Ascending aorta (tissue), 2 donors: ENCODE measurements at places on chromosomes 5 and 9.

GRCh38 chr9:132797861-132798659, 80.0 kb downstream of the AK8 start:
- DNase-seq: no peak

- no peak for DNase-seq
Observed at GRCh38 chr5:134969166-134969565, 1.5 kb downstream of the CATSPER3 start.

GRCh38 chr5:33321026-33321425, 119.7 kb upstream of the TARS1 start:
- DNase-seq: no peak

- DNase-seq: no peak
Observed at GRCh38 chr9:128151309-128152132, 2.3 kb downstream of the LCN2 start.

DNA sequence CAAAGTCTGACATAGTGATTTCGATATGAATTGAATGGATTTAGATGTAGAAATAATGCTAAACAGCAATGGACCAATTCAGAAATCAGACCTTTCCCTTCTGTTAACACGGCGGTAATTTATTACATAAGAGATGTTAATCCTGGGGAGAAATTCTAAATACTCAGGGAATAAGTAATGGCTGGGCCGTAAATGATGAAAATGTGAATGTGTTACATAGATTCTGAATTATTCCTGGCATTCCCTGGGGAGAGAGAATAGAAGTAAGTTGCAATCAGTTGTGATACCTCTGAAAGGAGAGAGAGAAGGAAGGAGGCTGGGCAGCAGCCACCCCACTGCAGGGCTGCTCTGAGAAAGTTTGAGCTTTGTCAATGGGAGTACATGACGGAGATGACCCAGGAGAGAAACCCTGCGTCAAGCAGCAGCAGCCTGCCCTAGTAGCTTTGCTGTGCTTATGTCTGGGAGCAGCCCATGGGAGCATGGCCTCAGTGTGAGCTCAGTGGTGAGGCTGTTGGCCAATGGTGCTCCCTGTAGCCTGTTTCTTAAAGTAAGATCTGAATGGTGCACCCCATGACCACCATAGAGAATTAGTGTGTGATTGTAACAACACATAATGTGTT, 420.1 kb downstream of the MTRR start:
- no peak for DNase-seq

DNA sequence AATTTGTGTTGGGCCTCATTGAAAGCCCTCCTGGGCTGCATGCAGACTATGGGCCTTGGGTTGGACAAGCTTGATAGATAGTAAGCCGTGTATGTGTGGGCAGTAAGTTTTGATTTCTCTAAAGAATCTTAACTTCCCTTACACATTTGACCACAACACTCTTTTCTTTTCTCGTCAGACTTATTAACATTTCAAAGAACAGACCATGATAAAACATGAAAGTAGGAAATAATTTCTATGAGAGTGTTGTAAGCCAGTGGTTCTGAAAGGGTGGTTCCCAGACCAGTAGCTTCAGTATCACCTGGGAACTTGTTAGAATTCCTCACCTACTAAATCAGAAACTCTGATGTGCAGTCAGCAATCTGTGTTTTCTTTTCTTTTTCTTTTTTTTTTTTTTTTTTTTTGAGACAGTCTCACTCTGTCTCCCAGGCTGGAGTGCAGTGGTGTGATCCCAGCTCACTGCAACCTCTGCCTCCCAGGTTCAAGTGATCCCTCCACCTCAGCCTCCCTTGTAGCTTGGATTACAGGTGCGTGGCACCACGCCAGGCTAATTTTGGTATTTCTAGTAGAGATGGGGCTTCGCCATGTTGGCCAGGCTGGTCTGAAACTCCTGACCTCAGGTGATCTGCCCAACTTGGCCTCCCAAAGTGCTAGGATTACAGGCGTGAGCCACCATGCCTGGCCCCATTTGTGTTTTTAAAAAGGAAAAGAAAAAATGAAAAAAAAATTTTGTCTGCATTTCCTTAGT, 20.0 kb upstream of the GCNT1 start:
- no peak for DNase-seq

DNA sequence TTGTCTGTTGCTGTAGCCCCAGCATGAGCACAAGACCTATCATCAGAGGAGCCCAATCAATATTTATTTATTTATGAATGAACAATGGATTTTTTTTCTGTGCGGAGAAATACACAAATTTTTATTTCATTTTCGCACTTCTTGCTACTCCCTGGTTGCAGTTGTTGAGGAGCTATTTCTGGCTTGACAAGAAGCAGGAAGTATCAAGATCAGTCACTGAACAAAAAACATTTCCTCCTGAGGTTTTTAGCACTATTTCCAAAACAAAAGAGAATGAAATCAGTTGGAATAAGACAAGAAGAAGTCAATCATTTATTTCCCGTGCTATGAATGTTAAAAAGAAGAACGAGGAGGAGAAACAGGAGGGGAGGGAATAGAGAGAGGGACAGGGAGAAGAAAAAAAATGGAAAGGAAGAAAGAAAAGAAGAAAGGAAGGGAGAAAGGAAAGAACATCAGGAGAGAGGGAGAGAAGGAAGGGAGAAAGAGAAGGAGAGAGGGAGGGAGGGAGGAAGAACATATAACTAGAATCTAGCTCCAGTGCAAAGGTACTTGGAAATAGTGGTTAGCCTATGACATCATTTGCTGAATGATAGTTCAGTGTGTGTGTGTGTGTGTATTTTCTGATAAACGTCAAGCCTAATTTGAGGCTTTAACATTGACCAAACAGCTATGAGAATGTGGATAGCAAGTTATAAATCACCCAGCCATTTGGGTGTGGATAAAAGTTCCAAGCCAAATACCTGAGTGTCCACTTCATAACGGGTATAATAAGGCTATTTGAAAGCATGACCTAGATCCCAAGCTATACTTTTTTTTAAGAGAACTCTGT, 586.0 kb downstream of the EBF1 start:
- no peak for DNase-seq

DNA sequence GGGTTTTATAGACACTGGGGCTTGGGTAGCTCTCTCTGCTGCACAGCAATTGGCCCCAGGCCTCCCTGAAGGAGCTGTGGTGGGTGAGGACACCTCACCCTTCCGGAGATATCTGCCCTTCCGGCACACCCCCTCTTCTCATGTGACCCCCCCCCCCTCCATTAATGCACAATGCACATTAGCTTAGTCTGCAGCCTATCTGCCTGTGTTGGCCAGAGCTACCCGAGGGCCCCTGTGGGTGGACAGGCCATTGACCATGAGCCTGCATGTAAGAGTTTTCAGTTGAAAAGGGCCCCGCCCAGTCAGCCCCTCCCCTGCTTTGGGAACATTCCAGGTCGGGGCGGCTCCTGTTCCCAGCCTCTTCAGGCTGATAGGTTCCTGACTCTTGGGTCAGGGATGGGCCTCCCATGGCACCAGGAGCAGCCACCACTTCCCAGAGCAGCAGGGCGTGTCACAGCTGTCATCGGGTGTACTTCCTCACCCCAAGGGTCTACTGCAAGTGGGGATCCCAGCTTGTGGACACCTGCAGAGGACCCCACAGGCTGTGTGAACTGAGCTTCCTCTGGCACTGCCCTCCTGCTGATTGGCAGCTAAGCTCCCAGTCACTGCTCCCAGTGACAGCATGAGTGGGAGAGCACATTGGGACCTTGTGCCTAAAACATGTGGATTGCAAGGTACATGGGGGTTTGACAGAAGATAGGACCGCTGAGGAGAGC, 17.8 kb downstream of the PHF2 start:
- no peak for DNase-seq

- no peak for DNase-seq
Observed at GRCh38 chr5:145316282-145316681, 518.9 kb downstream of the PRELID2 start.

DNA sequence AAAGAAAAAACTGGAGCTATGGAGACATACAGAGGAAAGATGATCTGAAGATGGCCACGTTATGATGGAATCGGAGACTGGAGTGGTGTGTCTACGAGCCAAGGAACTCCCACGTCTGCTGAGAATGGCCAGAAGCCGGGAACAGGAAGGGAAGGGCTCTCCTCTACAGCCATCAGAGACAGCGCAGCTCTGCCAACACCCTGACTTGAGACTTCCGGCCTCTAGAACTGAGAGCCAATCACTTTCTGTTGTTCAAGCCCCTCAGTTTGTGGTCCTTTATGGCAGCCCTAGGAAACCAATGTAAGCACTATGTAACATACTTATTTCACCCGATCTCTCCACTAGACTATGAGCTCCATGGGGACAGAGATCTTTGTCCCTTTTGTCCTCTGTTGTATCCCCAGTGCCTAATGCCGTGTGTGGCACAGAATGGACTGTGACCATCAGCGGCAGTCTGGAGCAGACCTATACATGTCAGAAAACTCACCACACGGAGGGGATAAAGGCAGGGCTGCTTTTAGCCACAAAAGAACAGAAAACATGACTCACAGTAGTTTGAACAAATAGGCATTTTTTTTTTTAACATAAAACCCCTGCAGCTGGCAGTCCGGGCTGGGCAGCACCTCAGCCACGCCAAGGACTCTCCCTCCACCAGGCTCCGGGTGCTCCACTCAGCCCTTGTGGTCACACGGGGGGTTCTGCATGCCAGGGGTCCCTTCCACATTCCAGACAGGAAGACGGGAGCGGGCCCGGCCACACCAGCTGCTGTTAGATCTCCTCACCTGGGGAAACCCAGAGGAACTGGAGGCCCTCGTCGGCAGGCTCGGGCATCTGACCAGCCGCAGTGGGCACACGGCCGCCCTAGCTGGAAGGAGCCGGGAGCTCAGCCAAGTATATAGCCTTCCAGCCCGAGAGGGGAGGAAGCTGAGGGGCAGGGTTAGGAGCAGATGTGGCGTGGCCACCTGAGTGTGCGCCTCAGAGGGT, 16.1 kb upstream of the MXD3 start:
- no peak for DNase-seq

DNA sequence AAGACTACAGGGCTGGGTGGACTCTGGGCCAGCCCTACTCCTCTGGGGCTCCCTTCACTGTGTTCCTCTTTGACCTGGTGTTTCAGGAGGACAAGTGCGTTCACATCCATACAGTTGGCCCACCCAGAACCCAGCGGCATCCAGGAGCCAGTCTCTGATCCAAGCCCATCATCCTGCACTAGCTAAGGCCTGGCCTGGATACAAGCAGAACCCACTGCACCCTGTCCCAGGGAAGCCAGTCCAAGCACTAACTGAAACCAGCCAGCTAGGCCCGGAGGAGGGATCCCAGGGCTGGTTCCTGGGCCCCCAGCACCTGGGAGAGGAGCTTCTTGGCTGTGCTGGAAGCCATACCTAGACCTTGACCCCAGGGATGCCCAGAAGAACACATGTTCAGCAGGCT, 4.1 kb upstream of the GBGT1 start:
- no peak for DNase-seq

DNA sequence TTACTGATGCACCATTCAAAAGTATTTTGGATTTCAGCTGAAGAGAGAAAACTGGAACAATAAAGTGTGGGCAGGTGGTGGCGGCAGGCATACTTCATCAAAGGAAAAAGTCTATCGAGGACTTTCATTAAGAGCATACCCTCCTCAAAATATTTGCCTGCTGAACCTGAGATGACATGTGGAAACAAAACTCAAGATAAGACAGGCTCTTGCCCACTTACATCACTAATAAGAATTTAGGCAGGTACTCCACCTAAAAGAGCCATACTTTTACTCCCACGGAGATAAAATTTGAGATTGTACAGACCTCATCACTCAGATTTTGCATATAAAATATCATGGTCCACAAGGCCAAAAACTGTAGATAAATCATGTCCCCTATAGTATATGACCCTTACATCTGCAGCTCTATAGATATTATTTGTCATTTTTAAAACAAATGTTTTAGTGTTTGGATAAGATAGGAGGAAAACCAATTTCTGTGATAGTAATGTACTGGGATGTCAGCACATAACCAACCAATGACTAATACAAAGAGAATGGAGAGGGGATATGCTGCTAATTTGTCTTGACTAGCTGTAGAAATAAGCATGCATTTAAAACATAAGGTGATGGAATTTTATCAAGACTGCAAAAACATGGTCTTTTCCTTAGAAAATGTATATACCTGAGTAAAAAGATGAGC, 730.6 kb upstream of the ZNF608 start:
- DNase-seq: no peak

GRCh38 chr5:88876714-88877113, 6.3 kb downstream of the MEF2C start:
- no peak for DNase-seq

DNA sequence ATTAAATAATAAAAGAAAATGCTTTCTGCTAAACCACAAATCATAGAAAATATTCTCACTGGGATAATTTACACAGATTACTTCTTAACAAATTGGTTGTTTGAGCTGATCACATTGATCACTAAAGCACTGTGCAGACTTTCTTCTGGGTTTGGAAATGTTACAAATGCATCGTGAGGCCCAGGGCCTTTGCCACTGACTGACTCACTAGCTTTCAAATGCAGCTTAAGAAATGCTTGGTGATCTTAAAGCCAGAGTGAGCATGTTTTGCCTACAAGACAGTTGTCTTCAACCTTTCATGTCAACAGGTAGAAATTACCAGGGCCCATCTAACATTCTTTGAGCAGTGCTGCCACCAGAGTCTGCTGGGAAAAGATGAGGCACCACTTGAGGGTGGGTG, 252.3 kb upstream of the ADRA1B start:
- DNase-seq: no peak

DNA sequence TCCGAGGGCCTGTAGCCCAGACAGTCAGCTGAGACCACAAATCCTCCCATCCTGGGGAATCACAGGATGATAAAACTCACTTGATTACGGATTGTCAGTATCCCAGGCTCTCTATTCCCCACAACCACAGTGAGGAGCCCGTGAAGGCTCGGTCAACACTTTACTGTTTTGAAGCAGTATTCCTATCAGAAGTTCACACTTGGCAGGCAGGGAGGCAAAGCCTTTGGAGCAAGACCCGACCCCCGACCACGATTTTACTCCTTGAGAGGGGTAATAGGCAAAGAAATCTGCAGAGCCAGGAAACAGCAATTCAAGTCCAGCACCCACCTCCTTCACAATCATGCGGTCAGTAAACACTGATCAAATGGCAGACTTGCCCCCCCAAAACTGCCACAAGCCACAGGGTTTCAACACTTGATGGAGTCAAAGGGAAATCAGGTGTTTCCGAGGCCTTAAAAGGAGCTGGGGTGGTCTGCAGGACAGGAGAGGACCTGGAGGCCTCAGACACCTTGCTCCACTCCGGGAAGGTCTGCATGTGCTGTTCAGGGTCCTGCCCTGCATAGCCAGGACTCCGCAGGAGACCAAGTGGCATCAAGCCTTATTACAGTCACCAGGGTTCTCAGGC, 25.2 kb downstream of the BICD2 start:
- DNase-seq: no peak

GRCh38 chr5:80403782-80404181, 4.1 kb upstream of the ZFYVE16 start:
- DNase-seq: no peak

GRCh38 chr5:67165526-67166459, 30.8 kb downstream of the CD180 start:
- DNase-seq: peak; percentile 47

- DNase-seq: no peak
Observed at GRCh38 chr5:151904127-151904526, 20.5 kb downstream of the GLRA1 start.

GRCh38 chr9:106779796-106780195, 83.2 kb upstream of the ZNF462 start:
- no peak for DNase-seq

- peak; percentile 82 for DNase-seq
Observed at GRCh38 chr9:115042781-115043509, 75.0 kb downstream of the TNC start.

- DNase-seq: no peak
Observed at GRCh38 chr9:85155352-85155751, 485.8 kb downstream of the NTRK2 start.
